ENCODE measurements at places on chromosomes 5 and 9. TPM values are rescaled to one million over a fixed set of nuclear protein-coding genes. Genes with fewer than 3 reads are reported as not detected.

The FAM114A2 gene
- total RNA-seq: 26.9 TPM

The ZFP2 gene
- total RNA-seq: under 0.01 TPM

The UNC13B gene
- total RNA-seq: 35.4 TPM

The C6 gene
- not detected for total RNA-seq

The C1QTNF3 gene
- under 0.01 TPM for total RNA-seq

The GDA gene
- total RNA-seq: under 0.01 TPM

The PCDHGA7 gene
- total RNA-seq: 4.3 TPM

The PHF24 gene
- total RNA-seq: not detected

The PCDHAC1 gene
- not detected for total RNA-seq

The OR1Q1 gene
- not detected for total RNA-seq

The C8G gene
- total RNA-seq: not detected

The ST8SIA4 gene
- total RNA-seq: 3.0 TPM

The KCTD16 gene
- total RNA-seq: 1.1 TPM

The GABRA1 gene
- total RNA-seq: not detected

The TIMD4 gene
- total RNA-seq: not detected

The ADAMTS19 gene
- total RNA-seq: 32.2 TPM

The PHAX gene
- total RNA-seq: 63.7 TPM

The IL4 gene
- not detected for total RNA-seq

The DNAI1 gene
- not detected for total RNA-seq

Measured in placental pericyte (primary cell).